AG04450 (cell line): ENCODE measurements at places on chromosomes 4 and X.
A peak's percentile ranks its signal among the peaks of the same experiment; 100 is the strongest.

- no peak for DNase-seq
These were observed 43.1 kb downstream of the ATRX start for GRCh38 chrX:77742788-77743476.

GRCh38 chrX:42934020-42934726 is 156.2 kb upstream of the PPP1R2C start:
- DNase-seq: no peak

- DNase-seq: no peak
These were observed 85.0 kb upstream of the ZNF81 start for GRCh38 chrX:47751670-47752069.

- no peak for DNase-seq
These were observed 1.7 kb upstream of the ART3 start for GRCh38 chr4:76072760-76073159.

DNA sequence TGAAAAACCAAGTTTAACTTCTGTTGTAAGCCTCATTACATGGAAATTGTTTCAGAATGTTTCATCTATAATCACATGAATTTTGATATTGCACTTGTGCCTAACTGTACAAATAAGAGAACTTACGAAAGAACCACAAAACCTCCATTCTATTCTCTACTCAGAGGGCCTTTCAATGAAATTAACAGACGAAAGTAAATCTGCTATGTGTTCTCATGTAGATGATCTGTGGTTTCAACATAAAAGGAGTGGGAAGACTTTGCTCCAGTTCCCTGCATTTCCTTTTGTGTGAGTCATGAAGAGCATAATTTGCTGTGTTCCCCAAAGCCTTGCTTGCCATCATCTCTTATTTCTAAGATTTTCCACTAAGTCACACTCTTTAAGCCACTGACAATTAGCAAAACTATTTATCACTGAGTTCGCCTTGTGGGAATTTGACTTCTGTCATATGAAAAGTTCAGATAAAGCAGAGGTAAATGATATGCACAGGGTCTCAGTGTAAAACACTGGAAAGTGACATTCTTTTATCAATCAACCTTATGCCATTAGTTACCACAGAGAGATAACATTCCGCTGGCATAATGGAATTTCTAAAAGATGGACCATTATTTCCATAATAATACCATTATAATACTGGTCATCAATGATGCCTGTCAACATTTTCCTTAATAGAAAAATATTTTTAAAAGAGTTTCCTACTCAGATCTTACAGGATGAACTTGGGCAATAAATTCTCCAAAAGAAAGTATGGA is 329.8 kb downstream of the NR3C2 start:
- no peak for DNase-seq

GRCh38 chr4:142367418-142368180 is 478.5 kb downstream of the INPP4B start:
- no peak for DNase-seq

DNA sequence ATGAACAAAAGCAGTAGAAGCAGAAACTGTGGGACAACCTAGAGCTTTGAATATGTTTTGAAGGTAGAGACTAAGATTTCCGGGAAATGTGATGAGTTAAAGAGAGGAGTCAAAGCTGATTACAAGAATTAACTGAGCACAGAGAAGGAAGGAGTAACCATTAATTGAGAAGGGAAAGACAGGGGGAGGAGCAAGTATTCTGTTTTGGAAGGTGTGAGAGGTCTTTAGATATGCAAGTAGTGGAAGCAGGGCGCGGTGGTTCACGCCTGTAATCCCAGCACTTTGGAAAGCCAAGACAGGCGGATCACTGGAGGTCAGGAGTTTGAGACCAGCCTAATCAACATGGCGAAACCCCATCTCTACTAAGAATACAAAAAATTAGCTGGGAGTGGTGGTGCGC is 171.5 kb downstream of the FSTL5 start:
- no peak for DNase-seq

GRCh38 chr4:22385611-22386011 is 130.3 kb downstream of the ADGRA3 start:
- no peak for DNase-seq

DNA sequence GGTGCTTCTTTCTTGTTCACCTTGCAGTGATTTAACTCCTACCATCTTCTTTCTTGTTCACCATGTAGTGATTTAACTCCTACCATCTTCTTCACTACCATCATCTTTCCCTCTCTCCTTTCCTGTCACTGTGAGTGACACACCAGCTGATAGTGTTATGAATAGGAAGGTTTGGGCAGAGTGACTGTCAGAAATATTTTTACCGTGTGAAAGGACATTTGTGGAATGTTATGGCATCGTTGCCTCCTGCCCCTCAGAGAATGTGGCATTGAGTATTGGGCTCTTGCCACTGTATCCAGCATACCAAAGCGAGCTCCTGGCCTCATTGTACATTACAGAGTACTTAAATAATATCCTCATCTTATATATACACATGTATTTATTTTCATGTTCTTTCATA is 90.8 kb upstream of the AMOT start:
- no peak for DNase-seq

DNA sequence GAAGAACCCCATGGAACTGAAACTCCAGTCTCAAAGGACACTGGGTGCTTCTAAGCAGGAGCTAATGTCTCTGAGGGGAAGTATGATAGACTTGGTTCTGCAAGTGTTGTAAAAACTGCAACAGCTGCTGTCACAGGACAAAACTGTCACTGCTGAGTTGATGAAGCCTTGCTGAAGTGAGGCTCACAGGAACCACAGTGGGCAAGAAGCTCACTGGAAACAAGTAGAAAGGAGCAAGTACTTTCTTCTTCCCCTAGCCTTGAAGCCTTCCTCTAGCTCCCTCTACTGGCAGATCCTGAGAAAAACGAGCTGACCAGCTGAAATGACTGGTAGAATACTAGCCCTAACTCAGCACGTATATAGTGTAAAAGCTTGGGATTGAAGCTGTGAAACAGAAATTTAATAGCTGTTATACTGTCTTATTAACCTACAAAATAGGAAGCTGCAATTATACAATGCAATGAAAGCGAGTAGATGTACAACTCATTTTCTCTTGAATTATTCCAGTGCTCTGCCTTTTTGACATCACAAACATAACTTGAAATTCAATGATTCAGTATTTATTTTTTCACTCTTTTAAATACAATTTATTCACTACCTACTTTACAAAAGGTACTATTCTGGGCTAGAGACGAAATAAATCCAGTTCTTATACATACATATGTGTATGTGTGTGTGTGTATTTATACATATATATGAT is 91.4 kb downstream of the GABRB1 start:
- peak; percentile 68 for DNase-seq

DNA sequence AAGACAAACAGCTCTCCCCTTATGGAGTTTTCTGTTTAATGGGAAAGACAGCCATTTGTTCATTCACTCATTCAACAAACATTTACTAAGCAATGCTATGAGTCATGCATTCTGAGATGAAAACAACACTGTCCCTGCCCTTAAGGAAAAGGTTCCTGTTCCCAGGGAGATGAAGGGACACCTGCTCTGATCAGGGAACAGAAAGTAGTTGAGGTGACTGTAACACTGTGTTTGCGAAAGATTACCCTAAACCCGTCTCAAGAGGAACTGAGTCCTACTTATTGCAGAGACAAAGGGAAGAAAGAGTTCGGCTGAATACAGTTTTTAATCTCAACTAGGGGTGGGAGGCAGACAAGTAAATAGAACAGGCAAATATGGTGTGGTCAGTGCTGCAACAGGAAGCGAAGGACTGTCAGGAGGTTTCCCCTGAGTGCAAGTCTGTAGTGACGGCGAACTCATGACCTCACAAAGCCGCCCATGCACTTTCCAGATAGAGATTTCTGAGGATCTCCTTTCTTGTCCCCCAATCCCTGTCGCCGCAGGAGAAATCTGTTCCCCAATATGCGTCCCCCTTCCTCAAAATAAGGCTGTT is 712 bp downstream of the STX18 start:
- no peak for DNase-seq

DNA sequence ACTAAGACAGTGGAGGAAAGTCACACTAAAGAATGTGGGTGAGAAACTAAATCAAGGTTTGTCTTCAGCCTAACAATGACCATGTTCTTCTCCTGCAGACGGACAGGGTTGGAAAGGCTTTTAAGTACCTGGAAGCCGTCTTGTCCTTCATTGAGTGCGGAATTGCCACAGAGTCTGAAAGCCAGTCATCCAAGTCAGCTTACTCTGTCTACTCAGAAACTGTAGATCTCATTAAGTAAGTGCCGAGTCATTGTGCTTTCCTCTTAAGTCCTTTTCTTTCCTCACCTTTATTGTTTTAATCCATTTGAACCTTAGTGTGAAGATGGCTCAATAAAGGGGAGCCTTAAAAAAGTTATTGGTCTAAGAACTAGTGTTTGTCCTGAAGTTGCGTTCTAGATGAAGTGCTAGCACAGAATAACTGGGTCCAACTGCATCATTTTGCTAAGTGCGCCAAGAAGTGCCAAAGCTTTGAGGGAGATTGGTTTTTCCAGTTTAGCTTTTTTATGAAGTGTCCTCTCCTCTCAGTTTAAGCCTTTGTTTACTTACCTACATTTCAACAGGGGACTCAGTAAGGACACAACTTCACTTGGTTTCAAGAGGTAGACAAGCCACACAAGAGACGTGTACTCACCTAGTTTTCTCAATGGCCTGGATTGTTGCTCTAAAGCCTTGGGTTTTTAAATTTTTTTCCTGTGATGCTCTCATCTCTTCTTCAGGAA is 89.3 kb downstream of the KLHL8 start:
- no peak for DNase-seq

DNA sequence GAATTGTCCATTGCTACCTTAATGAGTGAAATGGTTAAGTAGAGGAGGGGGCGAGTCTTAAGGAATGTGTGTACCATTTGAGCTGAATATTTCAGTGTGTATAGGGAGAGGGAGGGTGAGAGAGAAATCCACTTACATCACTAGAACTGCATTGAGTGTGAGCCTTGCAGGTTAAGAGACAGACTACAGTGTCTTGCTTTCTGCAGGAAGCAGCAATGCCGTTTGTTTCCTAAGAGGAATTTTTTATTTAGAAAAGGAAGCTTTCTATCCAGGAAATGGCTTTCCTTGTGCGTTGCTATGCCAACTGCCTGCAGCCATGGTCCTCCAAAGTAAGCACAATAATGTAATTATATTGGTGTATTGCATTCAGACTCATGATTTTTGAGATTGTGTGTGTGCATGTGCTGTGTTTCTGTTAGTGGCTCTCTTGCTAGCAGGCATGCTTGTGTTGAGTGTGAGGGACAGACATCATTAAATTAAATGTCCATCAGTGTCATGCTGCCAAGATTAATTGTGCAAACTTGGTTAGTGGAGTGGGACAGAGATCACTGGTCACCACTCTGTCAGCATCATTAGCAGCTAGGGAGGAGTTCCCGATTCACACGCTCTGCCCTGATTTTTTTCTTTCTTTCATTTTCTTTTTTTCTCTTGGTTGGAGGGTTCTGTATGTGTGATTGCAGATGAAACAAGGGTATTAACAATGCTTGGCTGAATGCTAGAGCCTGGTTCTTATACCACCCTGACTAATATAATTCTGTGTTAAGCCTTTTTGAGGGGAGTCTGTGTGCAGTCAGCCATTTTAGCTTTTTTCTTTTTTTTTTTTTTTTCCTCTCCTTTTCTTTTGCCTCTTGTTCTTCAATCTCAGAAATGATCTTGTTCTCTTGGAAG is 164.3 kb downstream of the RAPGEF2 start:
- no peak for DNase-seq

GRCh38 chrX:345020-345925 is 26.7 kb upstream of the GTPBP6 start:
- DNase-seq: no peak

DNA sequence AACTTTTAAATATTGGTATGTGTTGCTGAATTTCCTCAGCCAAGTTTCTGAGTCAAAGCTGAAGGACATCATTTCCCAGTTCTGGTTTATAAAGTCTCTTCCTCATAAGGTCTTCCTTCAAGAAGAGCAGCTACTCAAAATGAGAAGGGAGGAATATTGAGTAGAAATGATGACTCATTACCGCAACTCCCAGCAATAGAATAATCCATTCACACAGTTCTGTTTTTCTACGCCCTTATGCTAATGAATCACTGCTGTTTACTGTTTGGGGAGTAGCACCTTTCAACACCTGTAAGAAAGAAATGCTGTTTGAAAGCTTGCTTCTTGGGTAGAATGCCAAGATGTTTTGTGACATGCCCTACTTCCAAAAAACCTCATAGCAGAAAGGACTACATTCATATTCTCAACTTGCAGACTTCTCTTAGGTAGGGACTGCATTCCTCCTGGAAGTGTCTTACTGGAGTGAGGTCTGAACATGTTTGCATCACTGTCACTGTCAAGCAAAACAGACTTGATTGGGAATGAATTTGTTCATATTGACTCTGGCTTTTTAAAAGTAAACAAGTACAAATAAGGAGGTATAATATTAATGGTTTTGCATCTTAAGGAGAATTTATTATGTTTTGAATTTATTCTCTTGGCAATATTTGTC is 147.2 kb upstream of the BANK1 start:
- DNase-seq: no peak

- DNase-seq: no peak
These were observed 165.1 kb downstream of the CENPC start for GRCh38 chr4:67380154-67380553.

- no peak for DNase-seq
These were observed 1.8 kb downstream of the ZFYVE28 start for GRCh38 chr4:2416564-2417225.

DNA sequence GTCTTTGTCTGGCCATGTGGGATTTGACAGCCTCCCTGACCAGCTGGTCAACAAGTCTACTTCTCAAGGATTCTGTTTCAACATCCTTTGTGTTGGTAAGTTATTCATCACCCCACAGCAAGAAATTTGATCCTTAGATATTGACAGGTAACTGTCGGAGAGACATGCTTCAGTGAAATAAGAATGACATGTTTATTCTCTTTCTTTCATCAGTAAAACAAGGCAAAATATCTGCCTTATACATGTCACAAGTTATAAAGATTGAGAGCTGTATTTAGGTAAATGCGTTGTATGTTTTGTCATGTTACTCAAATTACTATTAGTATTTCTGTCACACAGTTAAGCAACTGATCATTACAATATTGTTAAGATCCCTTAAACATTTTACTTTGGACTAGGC is 46.9 kb downstream of the SEPTIN11 start:
- DNase-seq: no peak

DNA sequence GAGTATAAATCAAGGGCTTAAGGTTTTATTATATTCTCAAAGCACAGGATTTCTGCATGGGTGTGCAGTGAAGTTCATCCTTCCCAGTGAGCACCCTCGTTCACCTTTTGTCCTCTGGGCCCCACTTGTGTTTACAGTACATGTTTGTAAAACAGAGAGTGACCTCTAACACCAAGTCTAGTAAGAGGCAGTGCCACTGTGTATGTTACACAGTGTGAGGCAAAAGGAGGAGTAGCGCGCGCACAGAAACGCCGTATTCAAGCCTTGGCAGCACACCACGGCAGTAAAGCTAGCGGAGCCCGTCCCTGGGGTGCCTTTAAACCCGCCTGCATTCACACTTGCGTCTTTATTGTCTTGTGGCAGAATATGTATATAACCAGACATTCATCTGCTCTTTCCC is 51.9 kb downstream of the CCNI start:
- no peak for DNase-seq

- no peak for DNase-seq
These were observed 270.3 kb downstream of the DTHD1 start for GRCh38 chr4:36551697-36552214.

GRCh38 chrX:8586953-8587352 is 122.3 kb downstream of the VCX3B start:
- no peak for DNase-seq
